ENCODE measurements at places on chromosomes 5 and 9.

DNA sequence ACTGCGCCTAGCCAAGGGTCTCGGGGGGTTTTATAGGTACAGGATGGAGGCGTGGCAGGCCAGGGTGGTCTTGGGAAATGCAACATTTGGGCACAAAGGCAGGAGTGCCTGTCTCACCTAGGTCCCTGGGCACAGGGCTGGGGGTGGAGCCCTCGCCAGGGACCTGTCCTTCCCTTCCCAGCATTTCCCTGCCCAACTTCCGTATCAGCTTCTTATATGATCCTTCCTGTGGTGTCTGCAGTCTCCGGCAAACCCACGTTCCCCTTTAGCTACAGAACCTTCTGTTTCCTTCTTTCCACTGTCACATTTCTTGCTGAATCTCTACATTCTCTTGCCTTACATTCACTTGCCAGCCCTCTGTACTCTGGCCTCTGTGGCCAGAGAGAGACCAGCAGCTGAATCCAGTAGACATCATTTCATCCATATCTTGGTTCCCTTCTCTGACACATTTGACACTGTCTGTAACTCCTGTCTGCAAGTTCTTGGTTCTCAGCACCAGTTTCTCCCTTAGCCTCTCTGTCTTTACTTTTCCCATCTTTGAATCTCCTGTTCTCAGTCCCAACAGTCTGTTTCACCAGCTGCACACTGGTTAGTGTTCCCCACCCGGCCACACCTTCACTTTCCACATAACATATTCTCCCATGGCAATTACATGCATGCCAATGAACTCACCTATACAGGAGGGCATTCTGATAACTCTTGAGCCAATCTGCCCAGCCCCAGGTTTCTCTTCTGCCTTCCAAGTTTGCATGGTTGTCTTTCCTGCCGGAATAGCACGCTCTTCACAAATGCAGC, 134.7 kb upstream of the ZNF608 start:
- DNase-seq, result no peak

DNA sequence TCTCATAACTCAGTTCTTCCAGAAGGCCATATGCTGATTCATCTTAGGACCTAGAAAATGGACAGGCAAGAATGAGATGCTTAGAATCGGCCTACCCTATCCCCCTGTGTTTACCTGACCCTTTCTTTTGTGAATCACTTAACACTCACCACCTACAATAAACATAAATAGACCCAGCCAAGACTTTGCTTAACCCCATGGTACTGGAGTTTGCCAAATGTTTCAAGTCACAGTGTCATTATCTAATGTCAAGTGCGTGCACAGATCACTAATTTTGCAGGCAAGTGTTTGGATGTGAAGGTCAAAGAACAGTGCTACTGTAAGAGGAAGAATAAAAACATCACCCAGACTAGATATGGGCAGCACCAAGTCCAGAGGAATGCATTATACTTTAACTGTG, 77.5 kb downstream of the GLIS3 start:
- DNase-seq, result no peak

DNA sequence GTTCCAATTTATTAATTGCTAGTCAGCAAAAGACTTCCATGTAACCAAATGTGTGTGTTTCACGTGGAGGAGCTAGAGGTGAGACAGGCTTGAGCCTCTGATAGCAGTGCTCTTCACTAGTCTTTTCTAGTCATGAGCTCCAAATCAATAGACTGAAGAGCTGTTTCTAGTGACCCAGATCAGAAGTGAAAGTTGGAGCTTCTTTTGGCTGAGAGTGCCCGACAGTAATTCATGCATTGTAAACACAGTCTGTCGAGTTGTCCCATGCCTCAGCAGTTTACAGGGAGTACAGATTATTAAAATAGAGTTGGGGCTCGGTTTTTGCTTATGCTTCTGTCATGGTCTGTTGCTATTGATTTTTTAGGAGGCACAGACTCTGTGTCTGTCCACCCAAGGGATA, 793.1 kb downstream of the DTWD2 start:
- no peak for DNase-seq

DNA sequence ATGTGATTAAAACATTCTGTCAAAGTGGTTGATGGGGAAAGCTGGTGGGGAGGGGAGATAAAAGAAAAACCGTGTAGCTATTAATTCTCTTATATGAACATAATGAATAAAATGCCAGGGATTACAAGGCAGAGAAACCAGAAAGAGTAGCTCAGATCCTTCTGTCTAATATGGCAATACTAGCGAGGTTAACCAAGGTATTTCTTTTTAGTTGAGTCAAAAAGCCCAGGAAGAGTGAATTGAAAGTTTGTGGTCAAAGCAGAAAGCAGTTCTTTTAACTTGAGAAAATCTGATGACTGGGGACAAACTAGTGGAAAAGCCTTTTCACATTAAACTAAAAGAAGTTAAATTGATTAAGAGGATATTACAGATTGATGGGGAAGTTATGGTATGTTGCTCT, 76.0 kb downstream of the ERBIN start:
- no peak for DNase-seq

GRCh38 chr9:95742821-95743220, 132.7 kb upstream of the ERCC6L2 start:
- DNase-seq, result no peak

- DNase-seq, result no peak
Measured at GRCh38 chr9:133843751-133844397, 105.7 kb upstream of the SARDH start.

Measured in non-pigmented ciliary epithelial cell (primary cell).